ENCODE measurements at places on chromosomes 7 and 10.

GRCh38 chr7:135499818-135500217, 10.1 kb downstream of the CNOT4 start:
- no peak for DNase-seq

DNA sequence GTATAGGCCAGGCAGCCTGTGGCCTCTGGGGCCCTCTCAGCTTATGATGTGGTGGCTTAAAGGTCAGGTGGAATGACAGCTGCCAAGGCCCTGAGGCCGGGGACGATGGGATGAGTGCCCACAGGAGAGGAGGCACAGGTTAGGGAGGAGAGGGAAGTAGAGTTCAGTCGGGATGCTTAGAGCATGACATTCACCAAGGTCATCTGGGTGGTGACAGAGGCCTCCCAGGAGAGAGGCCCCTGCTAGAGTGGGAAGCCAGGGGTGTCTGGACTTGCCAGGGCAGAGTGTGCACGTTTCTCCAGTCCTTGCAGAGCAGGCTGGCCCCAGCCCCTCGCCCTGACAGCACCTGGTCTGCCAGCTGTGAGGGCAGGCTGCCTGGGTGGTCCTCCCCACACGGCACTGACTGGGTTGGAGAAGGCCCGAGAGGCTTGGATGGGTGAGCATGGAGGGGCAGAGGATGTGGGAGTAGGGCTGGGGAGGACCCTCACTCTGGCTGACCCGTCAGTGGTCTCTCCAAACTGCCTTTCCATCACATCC, 1.5 kb downstream of the CALHM1 start:
- no peak for DNase-seq

DNA sequence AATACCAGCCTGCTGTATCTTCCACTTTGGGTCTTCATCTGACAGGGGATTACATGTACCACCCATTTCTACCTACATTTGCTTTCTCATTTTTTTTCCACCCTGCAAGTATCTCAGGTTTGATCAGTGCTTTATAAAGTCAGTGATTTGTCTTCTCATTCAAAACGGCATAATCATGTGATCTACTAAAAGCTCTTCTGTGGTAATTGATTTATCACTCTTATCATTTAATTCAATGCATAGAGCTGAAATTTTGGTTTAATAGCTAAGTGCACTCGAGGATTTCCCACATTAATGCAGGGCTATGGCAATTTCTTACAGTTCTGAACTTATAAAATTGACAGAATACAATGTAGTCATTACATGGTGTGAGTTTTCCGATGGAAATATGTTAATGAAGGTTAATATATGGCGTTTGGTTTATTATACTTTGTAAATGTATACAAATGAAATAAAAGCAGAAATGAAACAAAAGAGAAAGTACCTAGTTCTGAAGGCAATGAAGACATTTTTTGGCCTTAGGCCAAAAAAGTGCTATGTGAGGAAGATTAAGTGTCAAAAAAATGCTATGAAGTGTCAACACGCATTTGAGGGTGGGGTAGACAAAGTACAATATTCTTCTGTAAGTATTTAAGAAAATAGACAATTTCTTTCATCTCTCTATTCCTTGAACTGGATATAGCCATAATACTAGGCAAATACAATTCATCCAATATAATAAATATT, 457.3 kb downstream of the ETV1 start:
- no peak for DNase-seq

GRCh38 chr7:15011289-15011688, 108.7 kb upstream of the DGKB start:
- DNase-seq, result no peak

DNA sequence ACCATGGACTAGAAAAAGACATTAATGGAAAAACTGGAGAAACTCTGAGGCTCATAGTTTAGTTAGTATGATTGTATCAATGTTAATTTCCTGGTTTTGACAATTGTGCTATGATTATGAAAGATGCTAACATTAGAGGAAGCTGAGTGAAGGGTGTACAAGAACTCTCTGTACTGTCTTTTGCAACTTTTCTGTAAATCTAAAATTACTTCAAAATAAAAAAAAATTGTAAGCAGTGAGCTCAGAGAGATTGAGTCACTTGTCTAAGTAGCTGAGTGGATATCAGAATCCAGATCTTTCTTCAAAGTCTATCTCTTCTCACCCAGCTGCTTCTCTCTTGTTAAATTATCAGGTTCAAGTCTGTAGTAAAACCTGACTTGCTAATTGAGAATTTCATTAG, 181.1 kb downstream of the PLCE1 start:
- no peak for DNase-seq

DNA sequence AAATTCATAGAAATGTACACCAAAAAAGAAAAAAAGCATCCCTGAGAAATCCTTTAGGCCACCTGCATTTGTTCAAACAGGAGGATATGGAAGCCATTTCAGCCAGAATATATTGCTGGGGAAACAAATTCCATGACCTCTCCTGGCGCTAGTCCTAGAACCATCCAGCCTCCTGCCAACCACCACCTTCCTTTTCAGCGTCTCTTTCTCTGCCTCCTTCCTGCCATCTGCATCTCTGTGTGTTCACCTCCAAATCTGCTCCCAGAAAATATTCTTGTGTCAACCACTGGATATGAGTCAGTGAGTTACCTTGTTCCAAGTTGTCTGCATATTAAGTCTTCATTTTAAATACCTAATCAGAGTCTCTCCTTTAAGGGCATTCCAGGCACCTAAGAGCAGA, 50.6 kb upstream of the NPY start:
- no peak for DNase-seq

DNA sequence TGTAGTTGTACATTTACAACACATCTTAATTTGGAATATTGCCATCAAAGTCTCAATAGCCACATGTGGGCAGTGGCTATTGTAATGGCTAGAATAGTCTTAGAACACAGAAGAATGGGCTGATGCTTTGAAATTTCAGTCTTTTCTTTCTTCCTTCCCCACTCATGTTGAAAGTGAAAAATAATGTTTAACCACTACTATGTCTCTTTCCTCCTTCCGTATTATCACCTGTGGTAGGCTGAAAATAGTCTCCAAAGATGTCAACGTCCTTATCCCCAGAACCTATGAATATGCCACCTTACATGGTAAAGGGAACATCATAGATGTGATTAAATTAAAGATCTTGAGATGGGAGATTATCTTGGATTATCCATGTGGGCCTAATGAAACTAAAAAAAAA, 154.0 kb downstream of the SUGCT start:
- no peak for DNase-seq

DNA sequence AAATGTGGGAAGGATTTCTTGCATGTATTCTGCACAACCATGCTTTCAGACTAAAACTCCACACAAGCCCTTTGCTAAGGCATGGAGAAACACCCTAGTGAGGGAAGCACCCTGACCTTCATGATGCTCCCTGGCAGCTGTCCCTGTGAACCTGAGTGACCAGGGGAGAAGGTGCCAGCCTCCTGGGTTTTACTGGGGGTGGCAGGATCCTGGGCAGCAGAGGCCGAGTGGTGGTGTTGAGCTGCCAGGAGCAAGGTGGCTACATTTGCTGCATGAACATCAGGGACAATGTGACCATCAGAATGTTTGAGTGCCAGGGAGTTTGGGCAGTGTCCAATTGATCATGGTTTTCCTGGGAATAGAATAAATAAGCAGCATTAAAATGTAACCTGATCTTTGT, 437.9 kb downstream of the TCERG1L start:
- DNase-seq, result no peak

DNA sequence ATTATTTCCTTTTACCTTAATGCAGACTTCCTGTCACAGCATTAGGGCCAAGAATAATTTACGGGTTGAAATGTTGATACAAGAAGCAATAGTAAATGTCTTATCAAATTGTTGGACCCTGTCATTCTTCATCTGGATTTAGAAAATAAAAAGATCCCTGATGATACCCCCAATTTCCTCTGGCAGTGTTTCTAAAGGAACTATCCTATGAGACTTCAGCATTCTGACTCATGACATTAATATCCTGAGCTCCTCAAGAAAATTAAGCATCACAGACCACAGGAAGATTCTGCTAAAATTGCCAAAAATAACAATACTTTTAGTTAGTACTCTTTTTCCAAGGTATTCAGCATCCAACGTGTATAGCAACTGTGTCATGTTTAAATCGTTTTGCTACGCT, 490.5 kb upstream of the ANKRD30A start:
- DNase-seq, result no peak

DNA sequence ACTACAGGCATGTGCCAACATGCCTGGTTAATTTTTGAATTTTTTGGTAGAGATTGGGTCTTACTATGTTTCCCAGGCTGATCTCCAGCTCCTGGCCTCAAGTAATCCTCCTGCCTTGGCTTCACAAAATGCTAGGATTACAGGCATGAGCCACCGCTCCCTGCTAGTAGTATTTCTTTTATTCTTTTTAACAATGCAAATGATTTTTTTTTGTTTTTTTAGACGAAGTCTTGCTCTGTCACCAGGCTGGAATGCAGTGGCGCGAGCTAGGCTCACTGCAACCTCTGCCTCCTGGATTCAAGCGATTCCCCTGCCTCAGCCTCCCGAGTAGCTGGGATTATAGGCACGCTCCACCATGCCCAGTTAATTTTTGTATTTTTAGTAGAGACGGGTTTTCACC, 58.1 kb downstream of the SVIL start:
- no peak for DNase-seq

DNA sequence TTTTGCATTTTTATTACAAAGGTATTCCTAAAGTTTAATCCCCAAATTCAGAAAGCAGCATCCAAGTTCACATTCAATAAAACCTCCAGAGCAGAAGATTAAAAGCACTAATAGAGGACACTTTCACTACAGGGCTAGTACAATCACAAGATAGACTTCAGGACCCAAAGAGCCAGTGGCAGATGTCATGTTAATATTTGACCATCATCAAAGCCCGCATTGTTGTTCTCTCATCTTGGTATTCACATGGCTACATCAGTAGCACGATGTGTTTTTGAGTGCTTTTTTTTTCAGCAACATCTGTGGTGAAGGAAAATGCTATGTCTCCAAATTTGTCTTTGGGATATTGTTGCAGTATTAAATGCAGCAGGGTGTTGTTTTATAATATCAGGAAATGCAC, 134.3 kb downstream of the ARL4A start:
- DNase-seq, result no peak

DNA sequence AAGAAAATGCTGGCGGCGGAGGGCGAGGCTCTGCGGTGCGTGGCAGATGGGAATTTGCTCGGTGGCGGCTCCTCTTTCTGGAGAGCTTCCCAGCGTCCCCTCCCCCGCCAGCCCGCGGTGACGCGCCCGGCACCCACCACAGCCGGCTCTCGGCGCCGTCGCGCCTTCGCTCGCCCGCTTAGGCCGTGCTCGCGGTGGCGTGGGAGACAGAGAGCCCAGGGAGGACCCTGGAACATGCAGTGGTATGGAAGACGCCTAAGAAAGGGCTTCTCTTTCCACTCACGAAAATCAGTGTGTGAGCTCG, 576 bp upstream of the CSGALNACT2 start:
- no peak for DNase-seq

GRCh38 chr10:98460837-98461499, 14.2 kb upstream of the HPS1 start:
- DNase-seq, result no peak

- no peak for DNase-seq
These were observed 31.8 kb downstream of the AP3M1 start for GRCh38 chr10:74118804-74119203.

DNA sequence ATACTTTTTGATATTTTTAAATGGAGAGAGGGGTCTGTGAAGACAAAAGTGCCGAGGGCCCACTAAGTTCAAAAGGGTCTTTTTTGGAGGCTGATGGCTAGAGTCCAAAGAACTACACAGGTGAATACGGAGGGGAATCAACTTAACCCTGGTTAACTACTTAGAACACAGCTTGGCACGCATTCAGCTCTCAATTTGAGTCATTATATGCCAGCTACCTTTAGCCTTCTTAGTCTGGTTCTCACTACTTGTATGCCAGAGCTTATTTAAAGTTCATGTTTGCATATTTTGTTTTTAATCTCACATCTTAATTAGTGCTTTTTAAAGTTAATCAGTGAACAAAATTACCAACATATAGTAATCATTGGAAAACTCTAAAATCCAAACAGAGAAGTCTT, 80.8 kb downstream of the VWDE start:
- DNase-seq, result no peak

DNA sequence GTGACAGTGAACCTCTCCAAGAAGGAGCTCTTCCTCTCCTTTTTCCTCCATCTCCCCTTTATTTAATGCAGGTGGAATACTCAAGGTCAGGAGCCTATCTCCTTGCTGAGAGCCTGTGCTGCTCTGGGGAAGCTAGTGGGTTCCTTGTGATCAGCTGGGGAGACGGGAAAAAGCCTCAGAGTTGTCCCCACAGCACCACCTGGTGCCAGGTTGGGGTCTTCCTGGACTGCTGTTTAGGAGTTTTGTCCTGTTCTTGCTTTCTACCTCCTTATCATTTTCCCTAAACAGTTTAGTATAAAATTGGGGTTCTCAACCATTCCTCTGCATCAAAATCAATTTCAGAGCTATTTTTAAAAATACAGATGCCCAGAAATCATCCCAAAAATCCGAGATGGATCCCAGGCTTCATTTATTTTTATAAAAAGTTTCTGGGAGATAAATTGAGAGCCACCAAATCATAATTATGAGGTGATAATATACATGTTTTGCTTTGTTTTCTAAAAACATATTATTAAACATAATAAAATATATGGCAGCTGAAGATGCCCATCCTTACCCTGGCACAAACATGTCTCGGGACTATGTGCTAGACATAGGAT, 44.3 kb downstream of the MACC1 start:
- no peak for DNase-seq

GRCh38 chr7:114930829-114931655, 9.1 kb downstream of the MDFIC start:
- no peak for DNase-seq

- DNase-seq, result no peak
These were observed 67.5 kb downstream of the CUX1 start for GRCh38 chr7:101884671-101885596.

DNA sequence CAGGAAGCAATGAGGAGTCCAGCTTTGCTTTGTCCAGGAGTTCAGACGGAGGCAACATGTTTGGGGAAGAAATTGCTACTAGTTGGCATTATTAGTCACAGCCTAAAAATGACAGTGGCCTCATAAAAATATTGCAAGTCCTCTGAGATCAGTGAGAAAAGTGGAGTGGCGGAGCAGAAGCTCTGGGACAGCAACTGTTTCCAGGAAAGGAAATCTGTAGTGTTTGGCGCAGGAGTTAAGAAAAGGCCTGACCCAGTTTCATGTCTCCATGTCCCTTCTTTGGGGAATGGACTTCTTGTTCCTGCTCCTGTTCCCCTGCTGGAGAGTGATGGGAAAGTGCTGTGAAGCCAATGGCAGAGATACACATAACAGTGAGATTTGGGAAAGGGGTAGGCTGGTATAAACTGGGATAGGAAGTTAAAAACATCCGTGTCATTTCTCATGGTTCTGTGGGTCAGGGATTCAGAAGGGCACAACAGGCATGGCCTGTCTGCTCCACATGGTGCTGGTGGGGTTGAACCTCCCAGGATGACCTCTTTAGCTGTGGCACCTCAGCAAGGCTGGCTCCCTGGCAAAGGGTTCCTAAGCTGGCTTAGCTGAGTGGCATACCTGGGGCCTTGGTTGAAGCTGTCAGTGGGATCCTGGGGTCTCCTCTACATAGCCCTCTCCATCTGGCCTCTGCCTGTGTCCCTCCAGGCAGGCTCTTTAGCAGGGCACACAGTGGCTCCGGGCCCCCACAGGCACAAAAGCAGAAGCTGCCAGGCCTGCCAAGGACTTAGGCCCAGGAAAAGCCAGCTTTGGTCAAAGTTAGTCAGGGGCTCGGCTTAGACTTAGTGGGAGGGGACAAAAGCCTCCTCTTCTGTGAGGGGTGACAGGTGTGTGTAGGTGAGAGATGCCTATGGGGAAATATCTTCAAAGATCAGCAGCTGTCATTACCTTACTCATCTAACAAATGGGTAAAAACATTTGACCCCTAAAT, 77.7 kb downstream of the WDFY4 start:
- DNase-seq, result no peak

GRCh38 chr7:142759433-142759832, 10.2 kb downstream of the PRSS1 start:
- DNase-seq, result no peak
